HFFc6 (cell line): ENCODE measurements at places on chromosomes 3 and 15. TPM values are rescaled to one million over a fixed set of nuclear protein-coding genes. Genes with fewer than 3 reads are reported as not detected.
A peak's percentile ranks its signal among the peaks of the same experiment; 100 is the strongest.

Gene KLHL40
- total RNA-seq: not detected in 3 replicates

Gene CCR5
- total RNA-seq: not detected in 2 replicates

Gene SMCO1
- total RNA-seq: not detected in 3 replicates

Gene TMEM108
- not detected in 3 replicates for total RNA-seq

DNA sequence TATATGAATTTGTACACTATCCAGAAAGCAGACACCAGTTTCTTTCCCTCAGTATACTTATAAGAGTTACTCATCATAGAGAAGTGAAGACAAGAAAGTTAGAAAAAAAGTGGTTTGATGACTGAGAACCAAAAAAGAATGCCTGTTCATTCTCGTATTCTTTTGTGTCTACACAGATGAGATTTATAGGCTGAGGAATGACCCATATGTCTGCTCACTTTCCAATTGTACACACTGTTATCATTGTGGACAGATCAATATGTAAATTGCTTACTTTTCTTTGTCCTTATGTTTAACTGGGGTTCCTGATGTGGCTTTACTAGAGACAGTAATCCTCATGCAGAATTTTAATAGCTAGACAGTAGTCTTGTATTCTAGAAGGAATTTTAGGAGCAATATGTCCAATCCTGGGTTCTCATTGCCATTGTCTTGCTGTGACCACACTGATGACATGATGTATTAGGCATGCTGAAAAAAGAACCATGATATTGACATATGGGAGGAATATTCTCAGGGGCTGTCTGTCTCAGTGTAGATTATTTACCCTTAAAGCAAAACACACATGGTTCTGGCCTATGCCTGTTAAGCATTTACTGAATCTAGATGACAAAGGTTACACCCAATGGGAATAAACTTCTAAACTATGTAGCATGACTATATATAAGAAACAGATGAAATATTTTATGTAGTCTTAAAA lies 669.7 kb downstream of the ROBO1 start:
- H3K27me3 ChIP-seq: no peaks in the 10 kb centered on the region; the same call in 1 of the 2 replicates
- no peaks in the 10 kb centered on the region for H3K36me3 ChIP-seq
- no peaks in the 10 kb centered on the region for H3K4me1 ChIP-seq
- no peak for DNase-seq
- H3K27ac ChIP-seq: no peak overlapping the region

- H3K27me3 ChIP-seq: peaks cover 8% of the 10 kb centered on the region
- no peaks in the 10 kb centered on the region for H3K4me1 ChIP-seq
- H3K36me3 ChIP-seq: no peaks in the 10 kb centered on the region
- no peak for DNase-seq
- no peak overlapping the region for H3K4me3 ChIP-seq
- no peak overlapping the region for H3K27ac ChIP-seq
Measured at GRCh38 chr3:114231616-114232015, 5.8 kb downstream of the ZNF80 start.

GRCh38 chr3:72255791-72256559 lies 471.0 kb upstream of the PROK2 start:
- peaks cover 7% of the 10 kb centered on the region; the same call in 1 of the 2 replicates for H3K4me1 ChIP-seq
- H3K27me3 ChIP-seq: peaks cover 27% of the 10 kb centered on the region
- no peak overlapping the region for H3K27ac ChIP-seq
- H3K36me3 ChIP-seq: no peaks in the 10 kb centered on the region
- no peak overlapping the region for H3K4me3 ChIP-seq

DNA sequence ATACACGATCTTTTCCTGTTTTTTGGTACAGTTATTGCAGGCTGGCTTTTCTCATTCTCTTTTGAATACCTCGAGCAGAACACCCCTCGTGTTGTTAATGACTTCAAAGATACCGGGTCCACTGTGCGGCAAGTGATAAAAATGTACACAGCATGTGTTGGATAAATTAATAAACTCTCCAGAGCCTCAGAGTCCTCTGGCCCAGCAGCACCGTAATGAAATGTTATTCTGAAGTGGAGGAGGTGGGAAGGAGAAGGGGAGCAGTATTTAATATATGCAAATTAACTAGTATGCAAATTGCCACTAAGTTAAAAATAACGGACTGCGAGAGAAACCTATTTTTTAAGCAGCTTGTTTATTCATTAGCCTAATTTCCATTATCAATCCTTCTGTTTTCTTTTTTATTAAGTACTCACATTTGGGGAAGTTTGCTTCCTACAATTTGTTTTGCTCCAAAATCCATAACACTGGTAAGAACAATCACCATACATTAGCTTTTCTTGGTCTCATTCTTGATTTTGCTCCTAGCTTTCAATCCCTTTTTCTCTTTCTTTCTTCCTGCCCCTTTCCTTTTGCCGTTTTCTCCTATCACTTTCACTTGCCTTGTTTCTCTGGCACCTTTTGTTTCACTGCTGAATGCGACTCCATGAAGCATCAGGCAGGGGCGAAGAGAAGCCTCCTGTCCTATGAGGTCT lies 462.3 kb upstream of the PPP2R3A start:
- H3K4me1 ChIP-seq: peaks cover 8% of the 10 kb centered on the region
- H3K27me3 ChIP-seq: peaks cover 10% of the 10 kb centered on the region
- DNase-seq: no peak
- no peaks in the 10 kb centered on the region for H3K36me3 ChIP-seq
- no peak overlapping the region for H3K27ac ChIP-seq
- peak overlapping the region; percentile 25 for H3K4me3 ChIP-seq

DNA sequence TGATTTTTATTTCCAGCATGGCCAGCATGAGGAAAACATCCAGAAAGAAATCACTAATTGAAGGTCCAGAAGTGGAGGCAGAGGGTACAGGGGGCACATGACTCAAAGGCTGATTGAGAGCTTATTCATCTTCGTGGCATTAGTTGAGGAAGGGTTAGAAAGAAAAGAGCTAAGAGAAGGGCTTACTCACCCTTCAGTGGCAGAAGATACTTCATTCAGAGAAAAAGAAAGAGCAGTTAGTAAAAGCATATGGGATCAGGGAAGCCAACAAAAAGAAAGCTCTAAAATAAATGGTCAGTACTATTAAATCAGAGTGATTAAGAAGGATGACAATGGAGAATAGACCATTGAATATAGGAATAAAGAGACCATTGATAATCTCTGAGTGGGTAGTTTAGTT lies 25.2 kb downstream of the GAP43 start:
- H3K27ac ChIP-seq: peak overlapping the region; percentile 29; the same call in 1 of the 2 replicates
- no peaks in the 10 kb centered on the region; the same call in none of the 2 replicates for H3K27me3 ChIP-seq
- no peaks in the 10 kb centered on the region for H3K36me3 ChIP-seq
- no peak overlapping the region; the same call in 1 of the 2 replicates for H3K4me3 ChIP-seq

DNA sequence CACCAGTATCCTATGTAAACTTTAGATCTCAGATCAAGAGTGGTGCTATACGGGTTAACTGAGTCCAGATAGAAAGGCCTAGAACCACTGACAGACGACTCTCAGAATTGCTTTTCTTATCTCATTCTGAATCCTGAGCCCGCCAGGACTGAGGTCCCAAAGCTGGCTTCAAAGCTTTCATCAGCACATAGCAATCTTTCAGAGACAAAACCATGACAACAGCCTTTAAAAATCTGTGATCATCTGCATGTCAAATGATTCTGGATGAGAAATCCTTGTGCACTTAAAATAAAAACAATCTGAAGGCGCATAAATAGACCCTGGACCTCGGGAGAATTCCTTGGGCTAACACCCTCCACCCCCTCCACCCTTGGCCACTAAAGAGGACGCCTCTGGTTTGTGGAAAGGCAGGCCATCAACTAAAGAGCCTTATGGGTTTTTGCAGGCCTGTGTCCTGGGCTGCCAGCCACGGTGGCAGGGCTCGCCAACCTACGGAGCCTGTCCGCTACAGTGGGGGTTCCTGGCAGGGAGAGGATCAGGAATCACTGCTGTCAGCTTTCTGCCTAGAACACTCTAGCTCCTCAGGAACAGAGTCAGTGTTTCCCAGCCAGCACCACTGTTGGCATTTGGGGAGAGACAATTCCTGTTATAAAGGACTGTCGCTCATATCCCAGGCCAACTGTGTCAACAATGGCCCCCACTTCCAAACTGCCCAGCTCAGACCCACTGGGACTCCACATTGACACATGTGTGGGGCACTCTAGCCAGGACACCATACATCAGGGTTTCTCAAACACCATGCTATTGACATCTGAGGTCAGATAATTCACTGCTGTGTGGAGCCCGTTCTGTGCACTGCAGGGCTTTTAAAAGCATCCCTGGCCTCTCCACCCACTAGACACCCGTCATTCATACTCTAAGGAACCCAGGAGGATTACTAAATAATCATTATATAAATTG lies 20.2 kb downstream of the TLE3 start:
- no peak overlapping the region for H3K27ac ChIP-seq
- no peak for DNase-seq
- H3K4me3 ChIP-seq: no peak overlapping the region
- peaks cover 33% of the 10 kb centered on the region for H3K36me3 ChIP-seq

DNA sequence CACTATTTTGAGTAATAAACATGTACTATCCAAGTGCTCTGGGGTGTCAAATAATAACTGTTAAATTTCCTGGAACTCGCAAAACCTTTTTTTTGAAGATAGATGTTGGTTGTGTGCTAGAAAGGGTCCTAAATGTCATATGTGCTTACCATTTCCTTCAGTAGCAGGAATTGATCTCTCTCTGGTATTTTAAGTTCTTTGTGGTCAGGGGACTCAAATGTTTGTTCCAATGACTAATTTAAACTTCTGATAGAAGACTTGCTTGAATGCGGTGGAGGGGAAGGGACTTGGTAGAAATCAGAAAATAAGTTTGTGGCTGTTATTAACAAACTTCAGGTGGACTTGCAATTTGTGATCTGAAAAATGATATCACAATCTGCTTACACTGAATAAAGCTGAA lies 26.8 kb downstream of the ARIH2 start:
- peaks cover 24% of the 10 kb centered on the region for H3K36me3 ChIP-seq
- H3K4me3 ChIP-seq: no peak overlapping the region
- DNase-seq: no peak
- H3K27me3 ChIP-seq: no peaks in the 10 kb centered on the region
- peak overlapping the region; percentile 47 for H3K27ac ChIP-seq
- peaks cover 40% of the 10 kb centered on the region for H3K4me1 ChIP-seq

- no peak overlapping the region for H3K27ac ChIP-seq
- H3K4me3 ChIP-seq: no peak overlapping the region
- peaks cover 17% of the 10 kb centered on the region for H3K4me1 ChIP-seq
- H3K27me3 ChIP-seq: peaks cover 2% of the 10 kb centered on the region; the same call in 1 of the 2 replicates
- no peaks in the 10 kb centered on the region for H3K36me3 ChIP-seq
Measured at GRCh38 chr15:63353887-63354286, 27.8 kb downstream of the CA12 start.

DNA sequence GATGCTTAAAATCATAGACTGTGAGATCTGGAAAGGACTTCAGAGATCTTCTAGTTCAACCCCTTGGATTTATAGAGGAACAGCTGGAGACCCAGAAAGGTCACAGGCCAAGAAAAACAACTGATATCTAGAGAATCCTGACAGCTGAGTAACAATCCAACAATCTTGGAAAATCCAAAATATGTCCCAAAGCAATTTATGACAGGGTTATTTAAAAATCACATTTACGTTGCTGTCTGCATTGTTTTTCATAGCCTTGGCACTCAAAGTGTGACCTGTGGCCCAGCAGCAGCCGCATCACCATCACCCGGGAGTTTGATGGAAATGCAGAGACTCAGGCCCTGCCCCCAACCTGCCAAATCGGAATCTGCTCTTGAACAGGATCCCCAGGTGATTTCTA lies 78.8 kb downstream of the FBN1 start:
- H3K27me3 ChIP-seq: no peaks in the 10 kb centered on the region
- H3K4me3 ChIP-seq: peak overlapping the region; percentile 56
- peaks cover 47% of the 10 kb centered on the region for H3K36me3 ChIP-seq
- DNase-seq: no peak
- peak overlapping the region; percentile 79 for H3K27ac ChIP-seq

GRCh38 chr3:173065543-173065981 lies 75.5 kb downstream of the SPATA16 start:
- H3K27ac ChIP-seq: no peak overlapping the region
- no peaks in the 10 kb centered on the region for H3K36me3 ChIP-seq
- no peaks in the 10 kb centered on the region for H3K4me1 ChIP-seq
- DNase-seq: no peak
- H3K27me3 ChIP-seq: peaks cover 3% of the 10 kb centered on the region

DNA sequence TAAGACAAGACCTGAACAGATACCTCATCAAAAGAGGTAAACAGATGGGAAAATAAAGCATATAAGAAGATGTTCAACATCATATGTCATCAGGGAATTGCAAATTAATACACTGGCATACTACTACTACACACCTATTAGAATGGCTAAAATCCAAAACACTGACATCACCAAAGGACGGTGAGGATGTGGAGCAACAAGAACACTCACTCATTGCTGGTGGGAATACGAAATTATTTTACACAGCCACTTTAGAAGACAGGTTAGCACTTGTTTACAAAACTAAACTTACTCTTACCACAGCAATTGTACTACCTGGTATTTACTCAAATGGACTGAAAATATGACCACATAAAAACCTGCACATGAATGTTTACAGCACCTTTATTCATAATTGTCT lies 119.6 kb downstream of the GSK3B start:
- peaks cover 51% of the 10 kb centered on the region for H3K4me1 ChIP-seq
- H3K27me3 ChIP-seq: peaks cover 3% of the 10 kb centered on the region; the same call in 1 of the 2 replicates
- peaks cover 24% of the 10 kb centered on the region for H3K36me3 ChIP-seq
- H3K27ac ChIP-seq: no peak overlapping the region
- H3K4me3 ChIP-seq: no peak overlapping the region

DNA sequence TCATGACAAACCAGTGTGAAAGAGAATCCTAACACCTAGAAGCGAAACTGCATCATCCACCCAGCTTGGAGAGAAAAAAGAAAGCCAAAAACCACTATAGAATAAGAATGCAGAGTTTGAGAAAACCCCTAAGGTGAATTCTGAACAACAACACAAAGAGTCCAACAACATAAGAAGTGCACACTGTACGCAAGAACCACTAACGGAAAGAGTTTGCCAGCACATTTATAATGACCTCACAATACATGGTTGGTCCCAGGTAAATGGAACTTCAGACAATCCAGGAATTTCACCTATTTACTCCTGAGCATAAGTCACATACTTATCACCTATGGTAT lies 128.3 kb upstream of the BHLHE40 start:
- no peak overlapping the region for H3K27ac ChIP-seq
- H3K4me3 ChIP-seq: no peak overlapping the region
- no peak for DNase-seq
- no peaks in the 10 kb centered on the region for H3K36me3 ChIP-seq

DNA sequence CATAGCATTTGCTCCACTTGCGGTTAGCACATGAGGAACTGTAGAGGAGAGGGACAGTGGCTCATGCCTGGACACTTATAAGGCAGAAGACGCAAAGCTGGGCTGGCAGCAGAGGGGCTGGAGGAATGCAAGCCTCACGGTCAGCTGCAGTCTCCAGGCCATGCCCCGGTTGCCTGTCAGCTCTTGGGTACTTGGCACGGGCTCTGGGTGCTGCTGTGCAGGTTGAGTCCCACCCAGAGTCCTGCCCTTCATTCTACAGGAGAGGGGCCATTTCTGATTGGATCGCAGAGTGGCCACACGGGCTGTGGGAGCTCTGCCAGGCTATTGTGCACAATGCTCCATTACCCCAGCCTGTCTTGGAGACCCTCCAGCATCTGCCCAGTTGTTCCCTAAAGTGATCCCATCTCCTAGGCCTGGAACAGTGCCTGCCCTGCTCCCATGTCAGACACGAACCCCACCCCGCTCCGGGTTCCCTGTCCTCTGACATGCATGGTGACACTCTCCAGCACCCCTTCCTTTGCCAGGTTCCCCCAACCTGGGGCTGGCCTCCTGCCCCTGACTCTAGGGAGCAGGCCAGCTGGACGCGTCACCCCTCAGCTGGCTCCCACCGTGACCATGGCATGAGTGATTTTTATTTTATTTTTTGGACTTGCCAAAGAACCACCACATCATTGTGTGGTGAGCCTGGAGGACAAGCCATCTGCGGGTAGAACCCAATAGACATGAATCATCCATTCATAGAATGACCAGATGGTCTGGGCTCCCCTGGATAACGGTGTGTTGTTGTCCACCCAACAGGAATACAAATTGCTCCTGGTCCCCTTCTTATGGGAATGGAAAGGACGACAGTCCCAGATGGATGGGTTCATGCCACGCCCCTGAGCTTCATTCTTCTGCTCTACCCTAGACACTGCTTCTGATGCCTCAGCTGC lies 51.0 kb upstream of the KLF13 start:
- H3K27ac ChIP-seq: no peak overlapping the region
- DNase-seq: no peak
- H3K36me3 ChIP-seq: no peaks in the 10 kb centered on the region
- no peak overlapping the region for H3K4me3 ChIP-seq
